ENCODE measurements at places on chromosomes 11 and 22.

GRCh38 chr11:120995184-120995583 lies 28.7 kb upstream of the TBCEL start:
- no peak for DNase-seq

DNA sequence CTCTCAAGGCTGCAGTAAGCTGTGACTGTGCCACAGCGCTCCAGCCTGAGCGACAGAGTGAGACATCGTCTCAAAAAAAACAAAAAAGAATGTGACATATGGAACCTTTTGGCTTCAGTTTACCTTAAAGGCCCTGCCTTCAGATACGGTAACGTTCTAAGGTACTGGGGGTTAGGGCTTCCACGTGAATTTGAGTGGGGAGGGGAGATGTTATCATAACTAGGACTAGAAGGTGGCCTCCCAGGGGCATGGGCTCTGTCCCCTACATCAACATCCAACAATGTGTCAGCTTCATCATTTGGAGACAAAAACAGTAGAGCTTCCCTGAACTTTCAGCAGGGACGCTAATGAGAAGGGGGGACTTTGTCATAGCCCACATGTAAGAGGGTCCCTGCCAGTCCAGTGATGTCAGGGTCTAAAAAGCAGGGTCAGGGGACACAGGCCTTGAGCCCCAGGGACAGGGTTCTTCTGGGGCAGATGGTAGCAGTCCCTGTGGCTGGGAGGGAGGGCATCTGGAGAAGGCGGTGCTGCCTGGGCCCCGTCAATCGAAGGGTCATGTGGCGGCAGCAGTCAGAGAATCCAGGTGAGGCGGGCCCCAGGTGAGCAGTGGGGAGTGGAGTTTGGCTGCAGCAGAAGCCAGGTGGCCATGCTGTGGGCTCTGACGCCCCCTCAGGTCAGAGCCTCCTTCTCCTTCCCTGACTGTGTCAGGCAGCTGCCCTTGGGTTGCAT lies 79.8 kb downstream of the BCR start:
- no peak for DNase-seq

DNA sequence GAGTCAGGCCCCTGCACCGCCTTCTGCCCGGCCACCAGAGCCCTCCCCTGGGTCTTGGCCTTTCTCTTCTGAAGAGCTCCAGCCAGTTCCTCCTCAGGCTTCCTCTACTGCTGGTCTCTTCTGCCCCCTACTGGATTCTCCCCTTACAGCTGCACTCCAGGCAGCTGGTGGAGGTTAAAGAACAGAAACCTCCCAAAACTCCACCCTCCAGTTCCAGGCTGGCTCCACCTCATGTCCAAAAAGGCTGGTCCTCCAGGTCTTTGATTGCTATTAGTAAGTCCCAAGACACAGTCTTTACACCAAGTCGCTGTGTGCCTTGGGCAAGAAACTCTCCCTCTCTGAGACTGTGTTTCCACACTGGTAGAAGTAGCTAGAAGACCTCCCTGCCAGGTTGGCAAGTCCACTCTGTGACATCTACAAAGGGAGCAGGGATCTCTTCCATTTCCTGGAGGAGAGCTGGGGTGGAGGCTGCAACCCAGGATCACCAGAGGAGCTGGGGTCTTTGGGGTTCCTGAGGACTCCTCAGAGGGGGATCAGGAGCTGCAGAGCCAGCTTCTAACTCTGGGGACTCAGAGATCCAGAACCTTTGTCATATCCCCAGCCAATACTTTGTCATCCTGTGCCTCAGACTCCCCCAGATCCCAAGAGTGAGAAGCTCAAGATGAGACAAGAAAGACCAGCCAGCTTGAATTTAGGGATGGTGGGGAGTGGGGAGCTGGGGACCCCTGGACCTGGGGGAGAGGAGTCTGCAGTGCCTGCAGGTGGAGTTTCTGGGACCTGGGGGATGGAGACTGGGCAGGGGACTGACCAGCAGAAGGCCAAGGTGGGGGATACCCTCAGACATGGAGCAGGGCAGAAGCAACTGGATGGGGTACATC lies 3.4 kb upstream of the IGLL5 start:
- peak; percentile 64 for DNase-seq

- DNase-seq, result no peak
Measured at GRCh38 chr11:77196961-77197360, 68.9 kb downstream of the MYO7A start.

DNA sequence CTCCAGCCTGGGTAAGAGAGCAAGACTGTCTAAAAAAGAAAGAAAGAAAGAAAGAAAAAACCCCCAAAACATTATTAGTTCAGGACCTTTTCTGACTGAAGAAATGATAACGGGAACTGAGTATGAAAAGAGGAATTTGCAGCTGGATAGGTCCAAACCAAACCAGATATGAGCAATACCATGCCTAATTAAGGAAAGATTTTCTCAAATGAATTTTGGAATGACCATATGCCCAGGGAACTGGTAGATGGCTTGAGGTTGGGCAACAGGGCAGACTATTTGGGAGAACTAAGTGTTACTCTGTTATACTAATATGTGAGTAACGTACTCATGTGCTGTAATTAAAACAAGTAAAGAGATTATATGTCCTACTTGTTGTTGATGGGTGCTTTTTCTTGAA lies 186.1 kb downstream of the TMEM135 start:
- DNase-seq, result no peak

GRCh38 chr11:69600001-69600400 lies 41.0 kb upstream of the CCND1 start:
- no peak for DNase-seq

DNA sequence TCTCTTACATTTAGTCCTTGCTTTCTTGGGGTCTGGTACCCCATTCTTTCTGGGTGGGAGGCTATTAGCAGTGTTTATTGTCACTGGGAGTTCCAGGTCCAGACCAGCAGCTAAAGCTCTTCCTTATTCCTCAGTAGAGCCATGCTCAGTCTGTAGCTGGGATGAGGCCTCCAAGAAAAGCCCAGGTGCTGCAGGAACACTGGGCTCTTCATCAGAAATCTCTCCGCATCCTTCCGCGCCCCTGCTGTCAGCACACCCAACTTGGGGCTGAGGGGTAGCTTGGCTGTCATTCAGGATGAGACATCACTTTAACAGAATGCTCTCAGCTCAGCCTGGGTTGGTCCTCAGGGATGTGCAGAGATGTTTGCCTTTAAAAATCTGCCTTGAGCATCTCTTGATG lies 97.5 kb downstream of the GRAMD1B start:
- DNase-seq, result no peak

- no peak for DNase-seq
Measured at GRCh38 chr11:128156486-128156885, 430.9 kb downstream of the ETS1 start.

DNA sequence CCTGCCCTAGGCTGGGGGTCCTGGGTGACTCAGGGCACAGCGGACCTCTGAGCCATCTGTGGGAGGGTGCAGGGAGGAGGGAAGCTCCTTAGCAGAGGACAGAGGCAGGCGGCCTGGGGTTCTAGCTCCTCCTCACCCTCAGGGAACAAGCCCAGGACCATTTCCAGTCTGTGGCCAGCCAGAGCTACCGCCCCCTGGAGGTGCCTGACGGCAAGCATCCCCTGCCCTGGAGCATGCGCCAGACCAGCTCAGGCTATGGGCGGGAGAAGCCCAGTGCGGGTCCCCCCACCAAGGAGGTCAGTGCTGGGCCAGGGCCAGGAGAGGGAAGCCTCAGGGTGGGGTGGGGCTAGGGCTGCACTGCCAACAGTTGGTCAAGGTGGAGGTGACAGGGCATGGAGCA lies 26.0 kb upstream of the LRRC10B start:
- DNase-seq, result no peak

GRCh38 chr11:14345668-14346067 lies 13.3 kb downstream of the RRAS2 start:
- no peak for DNase-seq

DNA sequence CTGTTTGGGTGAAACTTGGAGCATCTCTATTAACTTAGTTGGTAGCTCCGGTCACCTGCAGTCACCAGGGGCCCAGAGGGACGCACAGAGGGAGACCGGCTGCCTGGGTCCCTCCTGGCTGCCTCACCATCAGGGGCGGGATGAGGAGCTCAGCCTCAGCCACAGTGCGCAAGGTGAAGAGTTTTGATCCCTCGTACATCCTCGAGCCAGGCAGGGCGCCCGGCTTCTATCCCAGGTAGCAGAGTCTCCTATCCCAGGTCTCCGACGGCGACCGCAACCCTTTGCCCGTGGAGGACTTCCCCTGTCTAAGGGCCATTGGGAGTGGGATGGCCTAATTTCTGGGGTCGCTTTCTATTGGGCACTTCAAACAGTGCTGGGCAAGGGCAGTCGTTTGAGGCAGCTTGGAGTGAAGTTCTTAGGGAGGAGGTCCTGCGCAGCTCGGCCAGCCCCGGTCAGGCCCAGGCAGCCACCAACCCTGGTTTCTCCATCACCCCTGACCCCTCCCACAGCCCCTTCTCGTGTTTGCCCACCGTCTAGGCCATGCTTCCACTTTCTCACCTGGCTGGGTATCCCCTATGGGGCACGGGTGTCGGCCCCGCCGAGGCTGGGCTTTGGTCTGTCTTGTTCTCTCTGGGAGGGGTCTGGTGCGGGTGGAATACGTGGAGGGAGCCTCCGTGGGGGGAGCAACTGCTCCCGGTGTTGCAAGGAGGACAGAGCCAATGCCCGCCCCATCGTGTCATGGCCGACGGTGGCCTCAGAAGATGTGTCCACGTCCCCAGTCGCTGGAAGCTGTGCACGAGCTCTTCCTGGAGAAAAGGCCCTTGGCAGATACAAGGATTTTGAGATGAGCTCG lies 3.6 kb upstream of the MRGPRG start:
- no peak for DNase-seq

DNA sequence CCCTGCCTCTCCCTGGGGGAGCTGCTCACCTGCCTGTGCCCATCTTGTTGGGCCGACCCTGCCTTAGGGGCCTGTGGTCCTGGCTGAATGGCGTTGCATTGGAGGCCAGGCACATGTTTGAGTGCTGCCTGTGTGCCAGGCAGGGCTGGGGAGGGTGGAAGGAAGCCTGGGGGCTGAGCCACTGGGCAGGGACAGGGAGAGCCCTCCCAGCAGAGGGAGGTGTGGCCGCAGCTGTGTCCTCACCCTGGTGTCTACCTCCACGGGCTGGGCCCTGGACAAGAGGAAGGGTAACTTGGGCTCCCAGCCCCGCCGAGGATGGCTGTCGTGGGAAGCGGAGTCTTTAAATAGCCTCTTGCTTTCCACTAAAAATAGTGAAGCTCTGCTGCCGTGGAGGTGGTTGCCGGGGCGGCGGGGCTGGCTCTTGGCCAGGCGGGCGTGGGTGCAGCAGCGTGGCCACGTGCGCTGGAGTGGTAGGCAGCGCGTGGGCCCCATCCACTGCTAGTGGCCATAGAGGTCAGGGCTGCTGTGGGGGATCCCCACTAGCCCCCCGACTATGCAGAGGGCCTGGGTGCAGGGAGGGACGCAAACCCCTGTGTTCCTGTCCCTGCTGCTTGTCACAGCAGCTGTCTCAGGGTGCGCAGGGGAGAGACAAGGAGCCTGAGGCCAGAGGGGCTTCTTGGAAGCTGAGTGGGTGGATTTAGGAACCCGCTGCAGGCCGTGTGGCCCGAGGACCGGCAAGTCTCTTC lies 6.2 kb downstream of the ZDHHC8 start:
- DNase-seq, result no peak

- no peak for DNase-seq
Measured at GRCh38 chr11:120391854-120392253, 55.6 kb downstream of the ARHGEF12 start.

- DNase-seq, result no peak
Measured at GRCh38 chr22:32905400-32905799, 103.9 kb downstream of the TIMP3 start.

DNA sequence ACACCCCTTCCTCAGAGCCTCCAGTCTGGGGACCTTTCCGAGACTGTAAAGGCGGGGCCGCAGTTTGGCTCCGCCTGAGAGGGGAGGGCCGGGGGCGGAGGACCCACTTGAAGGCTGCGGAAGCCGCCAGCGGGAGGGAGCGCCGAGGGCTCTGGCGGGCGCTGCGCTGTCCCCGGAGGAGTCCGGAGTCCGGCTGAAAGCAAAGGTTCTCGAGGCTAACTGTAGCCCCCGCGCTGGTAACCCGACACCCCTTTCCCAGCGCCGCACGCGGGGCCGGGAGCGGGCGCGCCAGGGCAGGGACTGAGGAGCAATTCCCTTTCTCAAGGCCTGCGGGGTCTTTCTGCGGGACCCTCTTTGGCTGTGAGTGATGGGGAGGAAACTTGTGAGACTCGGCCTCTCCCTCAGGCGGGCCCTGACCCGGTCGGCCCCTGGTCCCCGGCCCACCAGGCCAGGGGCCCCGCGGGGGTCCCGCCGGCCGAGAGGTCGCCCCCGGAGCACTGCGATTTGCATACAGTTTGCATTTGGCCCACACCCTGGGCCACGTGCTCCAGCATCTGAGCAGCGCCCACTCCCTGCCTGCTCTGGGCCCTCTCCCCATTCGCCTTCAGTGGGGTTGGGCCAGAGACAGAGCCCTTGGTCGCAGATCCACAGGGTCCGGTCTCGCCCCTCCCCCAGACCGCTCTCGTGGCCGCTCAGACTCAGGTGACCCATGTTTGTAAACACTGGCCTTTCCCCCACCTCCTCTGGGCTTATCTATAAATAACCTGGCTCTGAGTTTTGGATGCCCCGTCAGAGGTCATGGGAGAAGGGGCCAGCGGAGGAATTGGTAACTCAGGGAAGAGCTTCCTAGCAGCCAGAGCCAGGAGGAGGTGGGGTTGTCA lies 519 bp upstream of the ART5 start:
- peak; percentile 92 for DNase-seq

DNA sequence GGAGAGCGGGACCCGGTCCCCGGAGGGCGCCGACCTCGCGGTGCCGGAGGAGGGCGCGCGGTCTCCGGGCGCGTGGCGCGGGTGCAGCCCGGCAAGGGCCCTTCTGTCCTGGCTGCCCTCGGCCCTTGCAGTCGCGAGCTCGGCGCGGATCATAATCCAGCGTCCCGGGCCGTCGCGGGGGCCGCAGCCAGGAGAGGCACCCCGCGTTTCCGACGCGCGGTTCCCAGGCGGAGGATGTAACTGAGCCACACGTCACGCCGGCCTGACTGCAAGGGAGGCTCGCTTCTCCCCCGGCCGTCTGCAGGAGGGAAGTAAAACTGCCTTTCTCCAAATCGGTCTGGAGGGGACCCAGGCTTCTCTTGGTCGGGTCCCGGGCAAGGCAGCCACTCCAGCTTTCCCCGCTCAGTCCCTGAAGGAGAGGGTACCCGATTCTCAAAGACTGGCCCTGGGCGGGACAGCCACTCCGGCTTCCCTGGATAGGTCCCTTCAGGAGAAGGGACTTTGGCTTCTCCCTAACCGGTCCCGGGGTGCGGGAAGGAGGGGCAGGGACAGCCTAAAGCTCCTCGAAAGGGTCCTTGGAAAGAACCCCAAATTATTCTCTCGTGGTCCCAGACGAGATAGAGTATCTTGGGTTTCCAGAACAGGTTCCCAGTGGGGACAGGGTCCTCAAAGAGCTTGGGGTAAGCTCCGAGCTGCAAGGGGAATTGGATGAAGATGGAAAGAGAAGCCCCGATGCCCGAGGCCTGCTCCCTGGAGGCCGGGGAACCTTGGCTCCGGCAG lies 836 bp downstream of the SPON1 start:
- DNase-seq, result peak; percentile 69

DNA sequence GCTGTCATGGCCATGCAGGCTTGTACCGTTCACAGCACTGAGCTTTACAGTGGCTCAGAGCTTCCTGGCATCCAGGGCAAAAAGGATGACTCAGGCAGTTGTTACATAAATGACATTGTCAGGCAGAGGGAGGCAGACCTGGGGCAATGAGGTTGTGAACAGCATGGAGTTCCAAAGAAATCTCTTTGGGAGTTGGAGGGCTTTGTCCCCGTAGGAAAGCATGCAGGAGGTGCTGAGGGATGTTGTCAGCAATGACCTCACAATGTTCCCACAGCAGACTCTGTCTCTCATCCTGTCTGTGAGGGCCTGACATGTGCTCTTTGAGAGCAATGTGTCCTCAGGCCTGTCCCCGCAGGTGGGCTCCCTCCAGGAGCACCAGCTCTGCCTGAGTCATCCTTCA lies 25.9 kb upstream of the PDE2A start:
- no peak for DNase-seq
